ENCODE measurements at places on chromosomes 4 and X.

- no peak for DNase-seq
Observed at GRCh38 chr4:69493515-69493914, 2.2 kb downstream of the UGT2B4 start.

DNA sequence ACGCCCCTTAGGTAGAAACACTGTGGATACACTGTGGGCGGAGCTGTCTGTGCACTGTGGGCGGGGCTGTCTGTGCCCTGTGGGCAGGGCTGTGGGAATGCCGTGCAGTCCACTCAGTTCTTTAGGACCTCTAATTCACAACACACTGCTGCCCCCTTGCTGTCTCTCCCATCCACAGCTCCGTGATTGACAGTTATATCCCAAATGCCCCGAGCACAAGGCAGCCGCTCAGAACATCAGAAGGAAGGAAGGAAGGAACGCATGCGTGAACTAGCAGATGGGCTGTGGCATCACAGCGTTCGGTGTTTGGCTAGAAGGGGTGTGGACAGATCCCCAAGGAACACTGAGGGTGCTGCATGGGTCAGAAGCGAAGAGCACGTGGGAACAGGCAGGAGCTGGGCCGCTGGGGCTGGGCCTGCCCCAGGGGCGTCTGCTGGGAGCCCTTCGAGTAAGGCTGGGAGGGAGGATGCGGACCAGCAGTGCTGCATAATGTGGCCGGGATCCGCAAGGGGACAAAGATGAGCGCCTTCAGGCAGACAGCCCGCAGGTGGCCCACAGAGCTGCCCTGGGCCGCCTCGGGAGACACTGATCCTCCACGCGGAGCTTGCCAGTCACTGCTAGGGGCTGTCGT lies 29.8 kb downstream of the ACOX3 start:
- DNase-seq: no peak

DNA sequence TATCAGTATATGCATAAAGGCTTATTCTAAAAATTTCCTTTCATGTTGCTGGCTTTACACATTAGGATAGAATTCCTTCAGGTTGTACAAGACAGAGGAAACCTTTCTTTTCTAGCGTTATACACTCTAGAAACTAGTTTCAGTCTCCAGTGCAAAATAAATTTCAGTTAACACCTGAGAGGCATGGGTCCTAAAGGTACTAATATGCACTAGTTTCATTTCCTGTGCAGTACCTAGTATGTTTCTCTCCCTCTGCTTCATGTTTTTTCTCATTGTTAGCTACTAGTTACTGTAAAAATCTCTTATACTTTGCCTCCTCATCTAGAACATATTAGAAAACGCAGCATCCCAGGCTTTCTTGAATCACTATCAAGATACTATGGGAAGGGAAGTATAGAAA lies 54.0 kb downstream of the SNX25 start:
- no peak for DNase-seq

DNA sequence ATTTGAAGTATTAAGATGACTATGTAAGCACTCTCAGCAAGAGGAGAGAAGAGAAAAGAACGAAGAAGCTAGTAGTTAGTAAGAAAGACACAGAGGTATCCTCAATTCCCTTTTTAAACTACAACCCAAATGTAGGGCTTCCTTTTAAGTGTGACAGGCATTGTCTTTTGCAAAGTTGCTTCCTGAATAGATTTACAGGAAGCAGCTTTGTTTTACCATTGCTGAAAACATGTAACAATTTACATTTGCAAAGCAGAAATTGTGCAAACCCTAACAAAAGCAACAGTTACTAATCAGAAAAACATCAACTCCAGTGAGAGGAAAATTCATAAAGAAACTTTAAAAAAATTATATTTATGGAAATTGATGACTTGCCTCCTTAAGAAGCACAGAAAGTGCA lies 96.4 kb downstream of the FAM13A start:
- DNase-seq: no peak
